GM12878 (cell line): ENCODE measurements at places on chromosomes 1 and 21.

GRCh38 chr1:23530747-23531561 is at the start of gene E2F2:
Gene E2F2, minus strand, starts transcription at chr1:23531233. Its CDS starts 440 bp downstream, at chr1:23530793.
- DNase-seq, result no peak

DNA sequence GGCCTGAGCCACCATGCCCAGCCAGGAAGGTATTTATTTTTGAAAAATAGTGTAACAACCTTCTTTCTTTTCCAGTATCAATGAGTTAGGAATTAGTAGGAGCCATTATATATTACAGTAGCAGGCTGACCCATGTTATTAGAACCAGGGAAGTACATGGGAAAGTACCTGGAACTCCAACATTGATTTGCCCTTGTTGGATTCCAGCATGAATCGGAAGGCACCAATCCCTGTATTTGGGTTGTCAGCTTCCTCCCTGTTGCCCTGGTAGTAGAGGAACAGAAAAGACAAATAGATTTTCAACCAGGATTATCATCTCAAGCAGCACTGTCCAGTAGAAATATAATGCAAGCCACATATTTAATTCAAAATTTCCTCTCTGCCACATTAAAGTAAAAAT is 10.2 kb upstream of the RBM8A start:
- DNase-seq, result no peak

GRCh38 chr1:44034423-44034822 is 3.2 kb upstream of the SLC6A9 start:
- DNase-seq, result no peak

DNA sequence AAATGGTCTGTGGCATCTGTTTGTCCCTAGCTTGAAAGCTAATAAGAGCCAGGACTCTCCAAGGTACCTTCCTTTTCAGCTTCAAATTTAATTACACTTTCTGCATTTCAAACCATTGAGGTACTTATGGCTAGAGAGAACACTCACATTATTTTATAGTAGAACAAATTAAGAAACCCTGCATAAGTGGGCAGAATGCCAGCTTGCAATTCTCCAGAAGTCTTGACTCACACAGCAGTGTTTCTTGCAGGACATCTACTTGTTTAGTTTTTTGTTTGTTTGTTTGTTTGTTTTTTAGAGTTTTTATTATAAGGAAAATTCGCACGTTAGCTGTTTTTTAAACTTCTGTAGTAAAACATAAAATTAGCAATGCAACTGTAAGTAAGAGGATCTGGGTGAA is 397.2 kb downstream of the NEGR1 start:
- DNase-seq, result no peak

- no peak for DNase-seq
Measured at GRCh38 chr1:59151860-59152259, 145.0 kb upstream of the FGGY start.

- no peak for DNase-seq
Measured at GRCh38 chr1:18144062-18144461, 36.5 kb downstream of the IGSF21 start.

- DNase-seq, result no peak
Measured at GRCh38 chr1:44584167-44584566, 90.1 kb downstream of the TMEM53 start.

- no peak for DNase-seq
Measured at GRCh38 chr21:34022627-34023335, 50.6 kb upstream of the MRPS6 start.

DNA sequence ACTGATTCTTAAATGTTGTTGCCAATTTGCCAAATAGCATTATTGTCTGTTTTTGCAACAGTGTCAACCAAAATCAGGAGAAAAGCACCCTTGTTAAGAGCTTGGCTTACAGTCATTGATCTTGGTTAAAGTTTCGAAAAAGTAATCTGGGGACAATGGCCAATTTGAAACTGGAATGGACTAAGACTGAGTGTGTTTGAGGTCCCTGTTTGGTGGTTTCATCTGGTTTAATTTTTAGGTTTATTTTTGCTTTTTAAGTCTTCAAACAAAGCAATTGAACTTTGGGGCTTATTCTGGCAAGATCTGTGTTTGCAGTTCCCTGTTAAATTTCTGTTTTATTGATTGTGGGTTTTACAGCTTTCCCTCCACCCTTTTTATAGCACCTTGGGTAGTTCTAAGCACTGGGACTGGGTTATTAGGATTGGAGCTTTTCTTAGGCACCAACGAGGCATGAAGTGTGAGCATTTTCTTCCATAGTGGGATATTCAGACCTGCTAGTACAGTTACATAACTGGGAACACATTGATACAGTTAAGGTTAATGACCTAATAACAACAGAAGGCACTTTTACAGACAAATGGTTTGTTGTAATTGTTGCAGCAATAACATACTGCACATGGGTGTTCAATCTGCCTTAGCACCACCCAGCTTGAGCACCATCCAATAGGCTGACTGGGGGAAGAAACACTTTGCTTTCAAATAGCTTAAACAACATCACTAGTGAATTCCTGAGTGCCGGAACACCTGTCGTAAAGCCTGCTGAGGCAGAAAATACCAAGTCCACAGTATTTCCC is 40.6 kb upstream of the MAP10 start:
- DNase-seq, result no peak

DNA sequence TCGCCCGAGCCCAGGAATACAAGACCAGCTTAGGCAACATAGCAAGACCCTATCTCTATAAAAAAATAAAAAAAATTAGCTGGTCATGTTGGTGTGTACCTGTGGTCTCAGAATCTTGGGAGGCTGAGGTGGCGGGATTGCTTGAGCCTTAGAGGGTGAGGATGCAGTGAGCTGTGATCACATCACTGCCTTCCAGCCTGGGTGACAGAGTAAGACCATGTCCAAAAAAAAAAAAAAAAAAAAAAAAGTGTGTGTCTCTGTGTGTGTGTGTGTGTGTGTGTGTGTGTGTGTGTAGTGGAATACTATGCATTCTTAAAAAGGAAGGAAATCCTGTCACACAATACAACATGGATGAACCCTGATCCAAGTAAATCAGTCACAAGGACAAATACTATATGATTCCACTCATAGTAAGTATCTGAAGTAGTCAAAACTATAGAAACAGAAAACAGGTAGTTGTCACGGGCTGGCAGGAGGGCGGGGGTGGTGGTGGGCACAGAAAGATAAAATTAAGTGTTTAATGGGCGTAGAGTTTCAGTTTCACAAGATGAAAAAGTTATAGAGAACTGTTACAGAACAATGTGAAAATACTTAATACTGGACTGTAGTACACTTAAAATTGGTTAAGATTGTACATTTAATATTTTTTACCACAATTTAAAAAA is 47.8 kb downstream of the SELENOF start:
- DNase-seq, result peak; percentile 24
